ENCODE measurements at places on chromosomes 3 and 15.

DNA sequence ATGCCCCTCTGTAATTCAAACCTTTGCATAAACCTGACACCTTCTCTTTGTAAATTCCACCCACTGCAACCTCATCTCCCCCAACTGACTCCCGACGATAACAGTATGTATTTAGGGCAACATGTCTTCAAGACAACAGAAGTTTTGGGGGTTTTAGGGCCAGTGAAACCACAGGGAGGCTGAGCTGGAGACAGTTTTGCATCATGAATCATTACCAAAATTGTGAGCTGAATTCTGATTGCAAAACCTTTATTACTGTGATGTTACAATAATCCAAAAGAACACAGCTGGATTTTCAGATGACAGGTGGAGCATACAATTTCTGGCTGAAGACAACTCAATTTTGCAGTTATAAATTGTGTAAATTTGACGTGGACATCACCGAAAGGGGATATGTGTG lies 281.3 kb upstream of the TTC14 start:
- DNase-seq = no peak

DNA sequence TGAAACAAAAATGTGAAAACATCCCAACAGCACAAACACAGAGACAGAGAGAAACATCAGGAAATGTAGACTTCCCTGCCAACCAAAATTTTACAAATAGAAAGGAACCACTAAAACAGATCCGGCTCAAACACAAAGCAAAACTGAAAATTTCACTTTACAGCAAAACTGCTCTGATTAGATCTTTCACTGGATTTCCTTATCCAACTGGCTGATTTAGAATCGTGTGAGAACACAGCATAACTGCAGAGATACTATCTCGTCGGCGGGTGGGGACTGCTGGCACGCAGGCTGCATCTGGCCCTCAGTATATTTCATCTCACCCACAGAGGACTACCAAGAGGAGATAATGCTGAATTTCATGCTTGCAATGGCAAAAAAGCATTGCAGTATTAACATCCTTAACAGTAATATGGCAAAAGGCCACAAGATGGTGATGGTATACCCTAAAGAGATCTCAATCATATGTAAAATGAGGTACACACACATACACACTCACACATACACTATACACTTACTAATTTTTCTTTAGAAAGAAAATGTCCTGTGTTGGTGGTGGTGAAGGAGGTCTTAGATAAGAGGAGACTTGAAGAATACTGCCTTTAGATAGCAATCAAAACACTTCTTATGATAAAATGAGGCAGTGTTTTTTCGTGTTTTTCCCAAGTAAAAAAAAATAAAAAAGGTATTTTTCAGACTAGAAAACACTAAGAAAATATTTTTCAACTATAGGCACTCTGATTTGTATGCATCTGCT lies 10.6 kb upstream of the LEO1 start:
- peak; percentile 51 for DNase-seq

DNA sequence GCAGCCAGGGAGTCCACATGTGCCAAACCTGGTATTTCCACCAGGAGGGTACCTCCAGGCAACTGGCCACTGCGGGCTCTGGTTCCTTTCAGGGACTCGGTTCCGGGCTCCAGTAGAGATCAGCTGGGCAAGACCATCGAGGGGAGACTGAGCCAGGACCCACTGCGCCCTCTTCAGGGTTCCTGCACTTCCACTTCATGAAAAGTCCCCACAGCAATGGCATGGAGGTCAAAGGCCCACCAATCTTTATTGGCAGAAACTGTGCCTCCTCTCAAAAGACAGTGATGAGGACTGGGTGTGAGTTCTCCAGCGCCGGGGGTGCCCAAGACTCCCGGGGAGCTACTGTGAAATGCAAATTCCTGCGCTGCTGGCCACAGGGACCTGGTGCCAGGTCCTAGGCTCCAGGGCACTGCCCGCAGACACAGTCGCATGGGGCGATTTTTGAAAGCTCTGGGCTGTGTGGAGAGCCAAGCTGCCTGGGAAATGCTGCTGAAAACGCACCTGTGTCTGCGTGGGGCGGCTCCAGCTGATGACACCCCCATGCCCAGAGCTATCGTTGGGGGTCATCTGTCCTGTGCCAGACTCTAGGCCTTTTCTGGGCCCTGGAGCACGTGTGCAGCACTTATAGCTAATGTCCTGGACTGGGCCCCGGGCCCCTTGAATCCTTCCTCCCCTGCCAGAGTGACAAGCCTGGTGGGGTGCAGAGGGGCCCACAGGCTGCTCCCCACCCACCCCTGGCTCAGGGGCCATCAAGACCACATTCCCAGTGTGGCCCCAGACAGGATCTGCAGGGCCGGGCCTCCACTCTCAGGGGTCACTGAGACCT lies 144.0 kb downstream of the NSMCE3 start:
- DNase-seq = no peak

DNA sequence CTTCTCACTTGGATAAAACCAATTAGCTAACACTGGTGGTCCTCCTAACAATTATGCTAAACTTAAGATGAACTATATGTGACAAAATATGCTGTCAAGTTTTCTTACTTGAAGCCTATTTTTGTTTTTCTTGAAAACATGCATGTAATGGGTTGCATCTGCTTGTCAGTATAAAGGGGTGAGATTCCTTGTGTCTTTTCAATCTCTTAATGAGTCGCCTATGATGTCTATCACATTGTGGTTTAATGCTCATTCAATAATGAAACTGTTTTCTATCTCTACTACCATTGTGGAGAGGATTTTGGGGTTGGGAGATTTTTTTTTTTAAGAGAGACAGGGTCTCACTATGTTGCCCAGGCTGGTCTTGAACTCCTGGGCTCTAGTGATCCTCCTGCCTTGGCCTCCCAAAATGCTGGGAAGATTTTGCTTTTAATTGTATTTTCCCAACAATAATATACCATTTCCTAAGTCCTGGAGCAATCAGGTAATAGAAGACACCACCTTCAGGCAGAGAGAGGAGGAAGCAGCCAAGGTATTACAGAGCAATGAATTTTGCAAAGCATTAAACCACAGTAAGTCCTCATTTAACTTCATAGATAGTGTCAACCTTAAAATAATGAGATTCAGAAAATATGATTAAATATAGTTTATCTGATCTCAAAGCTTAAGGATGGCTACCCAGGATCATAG lies 17.4 kb upstream of the TRMT10C start:
- no peak for DNase-seq

- DNase-seq = no peak
These were observed 66.4 kb downstream of the B3GALNT1 start for GRCh38 chr3:161038725-161039124.

- DNase-seq = no peak
These were observed 219.7 kb upstream of the COL8A1 start for GRCh38 chr3:99418709-99419108.

All from H7 (cell line).